Activated B cell treated with CpG ODN at 0.5 μM for 24 hours (primary cell): ENCODE measurements at places on chromosomes 7 and 10. TPM values are rescaled to one million over a fixed set of nuclear protein-coding genes. Genes with fewer than 3 reads are reported as not detected.

GRCh38 chr10:75239096-75239790, 3.5 kb upstream of the COMTD1 start:
- no peaks in the 10 kb centered on the region for H3K27me3 ChIP-seq
- no peak overlapping the region for H3K27ac ChIP-seq
- H3K4me1 ChIP-seq: peaks cover 3% of the 10 kb centered on the region
- no peak for DNase-seq

- H3K27ac ChIP-seq: no peak overlapping the region
- H3K4me1 ChIP-seq: no peaks in the 10 kb centered on the region
- H3K36me3 ChIP-seq: no peaks in the 10 kb centered on the region
- no peak overlapping the region for H3K4me3 ChIP-seq
- no peaks in the 10 kb centered on the region for H3K27me3 ChIP-seq
Observed at GRCh38 chr10:109978481-109978880, 29.3 kb upstream of the ADD3 start.

- H3K4me1 ChIP-seq: no peaks in the 10 kb centered on the region
- H3K27me3 ChIP-seq: no peaks in the 10 kb centered on the region
- H3K27ac ChIP-seq: no peak overlapping the region
- H3K36me3 ChIP-seq: no peaks in the 10 kb centered on the region
- H3K4me3 ChIP-seq: no peak overlapping the region
Observed at GRCh38 chr10:6958254-6958653, 378.2 kb upstream of the PRKCQ start.

GRCh38 chr10:88256013-88256680, 327.0 kb downstream of the RNLS start:
- H3K36me3 ChIP-seq: no peaks in the 10 kb centered on the region
- H3K27ac ChIP-seq: no peak overlapping the region
- no peaks in the 10 kb centered on the region for H3K27me3 ChIP-seq
- H3K4me3 ChIP-seq: no peak overlapping the region
- peaks cover 4% of the 10 kb centered on the region for H3K4me1 ChIP-seq

- no peaks in the 10 kb centered on the region for H3K36me3 ChIP-seq
- no peak overlapping the region for H3K27ac ChIP-seq
- peaks cover 10% of the 10 kb centered on the region for H3K27me3 ChIP-seq
Observed at GRCh38 chr10:61487506-61487905, 34.3 kb upstream of the TMEM26 start.

FAM25G gene
- total RNA-seq: 1.2 TPM in 1 of 2 replicates, not detected in the other

NRP1 gene
- total RNA-seq: not detected in 2 replicates

GALNT17 gene
- total RNA-seq: not detected in 2 replicates

ZPBP gene
- total RNA-seq: not detected in 2 replicates
